ENCODE measurements at places on chromosomes 2 and 18.

DNA sequence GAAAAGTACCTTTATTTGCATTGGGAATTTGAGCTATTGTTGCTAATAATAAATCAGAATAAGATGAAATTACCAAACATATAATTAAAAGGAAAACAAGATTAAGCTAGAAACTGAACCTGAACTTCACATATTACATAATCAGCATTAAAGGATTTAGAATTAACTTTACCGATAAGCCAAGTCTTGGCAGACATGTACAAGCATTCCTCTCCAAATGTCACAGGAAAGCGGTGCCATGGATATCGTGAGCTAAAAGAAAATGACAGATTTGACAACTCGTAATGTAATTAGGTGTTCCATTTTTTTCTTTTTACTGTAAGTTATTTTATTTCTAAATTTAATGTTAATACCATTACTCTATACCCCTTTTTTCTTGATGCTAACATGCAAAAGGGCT lies 55.1 kb upstream of the CD302 start:
- no peak for DNase-seq

DNA sequence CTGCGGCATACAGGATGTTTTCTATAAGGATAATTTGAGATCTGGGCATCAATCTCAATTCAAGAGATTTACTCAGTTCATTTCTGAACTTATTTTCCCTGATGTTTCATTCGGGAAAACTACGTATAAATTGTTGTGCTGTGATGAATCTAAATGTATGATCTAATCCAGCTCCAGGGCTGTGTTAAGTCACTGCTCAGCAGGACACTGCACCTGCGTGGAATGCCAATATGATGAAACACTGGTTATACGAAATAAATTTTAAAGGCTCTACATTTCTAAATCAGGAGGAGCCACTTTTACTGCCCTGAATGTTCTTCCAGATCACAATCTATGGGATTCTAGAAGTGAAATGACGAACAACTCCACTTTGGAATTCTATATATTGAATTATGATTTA lies 259.0 kb downstream of the HNMT start:
- no peak for DNase-seq

- DNase-seq, result no peak
Measured at GRCh38 chr18:57242285-57242684, 95.4 kb downstream of the BOD1L2 start.

- no peak for DNase-seq
Measured at GRCh38 chr2:101967826-101968513, 23.8 kb upstream of the IL1R2 start.

- no peak for DNase-seq
Measured at GRCh38 chr2:78024996-78025395, 502.8 kb upstream of the LRRTM4 start.

DNA sequence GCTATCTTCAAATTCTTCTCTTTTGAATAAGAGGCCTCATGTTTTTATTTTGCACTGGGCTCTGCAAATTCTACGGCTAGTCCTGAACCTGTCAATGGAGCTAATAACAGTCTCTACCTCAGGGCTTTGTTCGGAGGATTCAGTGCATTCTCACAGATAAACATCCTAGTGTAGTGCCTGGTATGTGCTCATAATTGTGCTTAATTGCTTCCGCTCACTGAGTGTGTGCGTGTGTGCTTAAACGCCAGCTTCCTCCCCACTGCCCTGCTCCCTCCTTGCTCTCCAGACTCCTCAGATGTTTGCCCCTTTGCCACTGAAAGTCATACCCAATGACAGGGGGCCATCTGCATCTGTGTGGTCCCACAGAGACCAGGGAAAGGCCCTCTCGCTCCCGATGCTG lies 6.7 kb downstream of the GYPC start:
- DNase-seq, result no peak

DNA sequence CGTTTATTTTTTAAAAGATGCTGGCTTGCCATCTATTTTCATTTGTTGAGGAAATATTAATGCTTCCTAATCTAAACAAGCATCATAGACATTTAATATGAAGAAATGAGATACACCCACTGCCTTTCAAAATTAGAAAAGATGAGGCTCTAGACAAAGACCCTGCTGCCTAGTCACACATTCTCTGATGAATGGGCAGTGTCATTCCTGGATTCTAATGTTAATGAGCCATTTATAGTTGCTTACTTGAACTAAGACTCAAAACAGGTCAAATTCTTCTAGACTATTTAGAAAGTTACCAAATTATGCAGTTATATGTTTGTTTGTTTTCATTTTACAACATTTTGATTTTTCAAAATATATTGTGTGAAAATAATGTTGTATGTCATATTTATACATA lies 237.6 kb downstream of the CDH7 start:
- DNase-seq, result no peak

- DNase-seq, result no peak
Measured at GRCh38 chr2:7400628-7401027, 483.4 kb downstream of the RNF144A start.

DNA sequence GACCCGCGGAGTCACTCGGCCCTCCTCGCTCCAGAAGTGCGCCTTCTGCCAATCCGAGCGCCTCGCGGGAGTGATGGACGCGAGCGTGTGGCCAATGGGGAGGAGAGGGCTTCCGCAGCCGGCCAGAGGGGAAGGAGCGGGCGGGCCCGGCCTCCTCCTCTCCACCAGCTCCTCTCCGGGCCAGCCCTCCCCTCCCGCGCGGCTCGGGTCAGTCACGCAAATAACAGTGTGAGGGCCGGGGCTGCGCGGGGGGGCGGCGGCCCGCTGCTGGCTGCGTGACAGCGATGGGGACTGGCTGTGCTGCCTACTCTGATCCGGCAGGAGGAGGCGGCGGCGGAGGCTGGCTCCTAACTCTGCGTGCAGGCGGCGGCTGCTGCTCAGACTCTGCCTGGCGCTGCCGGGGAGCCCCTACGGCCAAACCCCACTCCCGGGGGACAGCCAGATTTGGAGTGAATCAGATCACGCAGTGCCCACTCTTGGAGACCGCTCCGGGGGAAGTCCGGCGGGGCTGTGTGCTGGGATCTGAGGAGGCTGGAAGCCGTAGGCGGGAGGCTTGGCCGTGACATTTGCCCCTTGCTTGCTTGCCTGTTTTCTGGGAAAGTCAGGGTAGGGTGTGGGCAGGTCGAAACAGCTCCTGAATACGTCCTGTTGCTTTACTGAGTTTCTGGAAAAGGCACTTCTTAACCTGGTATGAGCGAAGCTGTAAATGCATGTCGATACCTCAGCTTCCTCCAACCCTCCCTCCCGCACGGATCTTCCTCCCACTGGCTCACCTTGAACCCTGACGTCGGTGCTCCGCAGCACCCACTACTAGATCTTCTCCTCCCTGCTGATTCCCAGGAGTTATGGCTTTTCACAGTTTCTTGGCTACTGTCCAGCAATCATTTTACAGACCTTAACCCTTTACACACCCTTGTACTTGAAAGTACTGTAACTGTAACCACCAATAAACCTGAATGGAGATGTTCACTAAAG lies 97.9 kb upstream of the SERTAD2 start:
- no peak for DNase-seq

- no peak for DNase-seq
Measured at GRCh38 chr2:62471816-62472215, 34.2 kb downstream of the TMEM17 start.

- no peak for DNase-seq
Measured at GRCh38 chr2:219433666-219434467, 776 bp upstream of the SPEG start.

DNA sequence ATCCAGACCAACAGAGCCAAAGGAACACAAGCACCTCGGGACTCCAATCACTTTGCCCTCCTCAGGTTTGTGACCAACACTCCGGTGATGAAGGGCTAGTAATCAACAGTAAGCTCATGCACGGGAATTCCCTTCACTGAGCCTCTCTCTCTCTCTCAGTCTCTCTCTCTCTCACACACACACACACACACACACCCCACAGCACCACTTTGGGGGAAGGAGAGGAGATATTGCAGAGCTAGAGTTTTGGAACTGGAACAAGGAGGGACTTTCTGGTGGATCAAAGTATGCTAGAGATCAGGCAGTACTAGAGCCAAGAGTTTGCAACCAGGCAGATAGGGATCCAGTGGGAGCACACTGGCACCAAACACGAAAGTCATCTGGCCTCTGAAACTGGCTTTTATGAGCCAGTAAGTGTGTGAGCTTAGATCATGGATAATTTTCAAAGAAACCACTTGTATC lies 98.7 kb downstream of the ANKRD44 start:
- no peak for DNase-seq

GRCh38 chr18:48848641-48849143 lies 102.1 kb downstream of the SMAD7 start:
- DNase-seq, result no peak

GRCh38 chr2:211688196-211688595 lies 850.4 kb downstream of the ERBB4 start:
- no peak for DNase-seq

DNA sequence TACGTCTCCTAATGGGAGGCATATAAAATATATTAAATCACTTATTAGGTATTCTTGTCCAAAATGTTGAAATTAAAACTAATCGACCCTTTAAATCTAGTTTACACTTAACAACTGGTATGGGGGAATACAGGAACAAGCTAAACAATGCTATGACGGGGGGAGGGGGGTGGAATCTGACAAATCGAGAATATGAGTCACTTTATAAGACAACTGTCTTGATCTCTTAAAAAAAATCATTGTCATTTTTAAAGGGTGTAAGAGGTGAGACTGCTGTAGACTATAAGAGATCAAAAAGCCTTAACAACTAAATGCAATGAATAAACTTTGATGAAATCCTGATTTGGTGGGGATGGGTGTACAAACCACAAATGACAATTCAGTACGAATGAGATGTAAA lies 6.0 kb downstream of the MAP3K2 start:
- DNase-seq, result no peak

- DNase-seq, result no peak
Measured at GRCh38 chr2:114515882-114516281, 73.4 kb downstream of the DPP10 start.

DNA sequence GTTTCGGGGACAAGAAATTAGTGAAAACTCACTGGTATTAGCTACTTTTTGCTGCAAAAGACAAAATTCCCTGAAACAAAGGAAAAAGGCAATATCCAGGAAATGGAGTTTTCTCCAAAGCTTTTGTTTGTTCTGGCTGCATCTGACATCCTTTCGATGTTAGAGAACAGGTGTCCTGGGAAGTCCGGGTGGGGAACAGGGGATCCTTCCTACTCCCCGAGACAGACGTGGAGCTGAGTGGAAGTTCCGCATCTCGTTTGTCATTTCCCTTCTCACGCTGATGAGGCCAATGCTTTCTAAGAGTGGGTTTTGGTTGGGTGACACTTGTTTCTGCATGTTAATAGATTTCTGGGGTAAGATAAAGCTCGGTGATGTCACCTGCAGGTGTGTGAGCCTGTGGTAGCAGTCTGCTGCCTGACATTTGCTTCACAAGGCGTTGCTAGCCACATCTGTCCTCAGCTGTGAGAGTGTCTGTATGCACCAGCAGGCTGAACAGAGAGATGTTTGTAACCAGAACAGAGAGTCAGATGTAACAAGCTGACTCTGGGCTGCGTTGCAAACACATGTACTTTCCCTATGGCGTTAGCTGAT lies 125.9 kb downstream of the ACOXL start:
- no peak for DNase-seq

GRCh38 chr2:38702413-38702812 lies 36.5 kb downstream of the GALM start:
- no peak for DNase-seq

DNA sequence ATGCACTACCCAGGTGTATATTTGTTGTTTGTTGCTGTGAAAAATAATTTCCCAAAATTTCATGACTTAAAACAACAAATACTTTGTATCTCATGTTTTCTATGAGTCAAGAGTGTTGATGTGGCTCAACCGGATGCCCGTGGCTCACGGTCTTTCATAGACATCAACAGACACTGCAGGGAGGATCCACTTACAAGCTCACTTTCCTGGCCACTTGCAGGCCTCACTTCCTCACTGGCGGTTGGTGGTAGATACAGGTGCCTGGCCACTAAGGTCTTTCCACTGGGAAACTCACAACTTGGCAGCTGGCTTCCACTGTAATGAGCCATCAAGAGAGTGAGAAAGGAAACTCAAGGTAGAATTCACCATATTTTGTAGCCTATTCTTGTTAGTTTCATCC lies 662.9 kb downstream of the IRS1 start:
- no peak for DNase-seq

- no peak for DNase-seq
Measured at GRCh38 chr2:152440460-152440859, 105.5 kb downstream of the FMNL2 start.

DNA sequence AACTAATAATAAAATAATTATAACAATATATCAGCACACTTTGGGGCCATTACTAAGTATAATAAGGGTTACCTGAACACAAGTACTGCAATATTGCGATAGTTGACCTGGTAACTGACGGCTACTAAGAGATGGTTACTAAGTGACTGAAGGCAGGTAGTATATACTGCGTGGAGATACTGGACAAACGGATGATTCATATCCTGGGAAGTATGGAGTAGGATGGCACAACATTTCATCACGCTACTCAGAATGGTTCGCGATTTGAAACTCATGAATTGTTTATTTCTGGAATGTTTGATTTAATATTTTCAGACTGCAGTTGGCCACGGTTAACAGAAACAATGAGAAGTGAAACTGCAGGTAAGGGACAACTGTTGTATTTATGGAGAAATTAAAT lies 39.5 kb upstream of the FLACC1 start:
- no peak for DNase-seq

GRCh38 chr2:27720004-27720551 lies 51.4 kb upstream of the MRPL33 start:
- DNase-seq, result no peak

DNA sequence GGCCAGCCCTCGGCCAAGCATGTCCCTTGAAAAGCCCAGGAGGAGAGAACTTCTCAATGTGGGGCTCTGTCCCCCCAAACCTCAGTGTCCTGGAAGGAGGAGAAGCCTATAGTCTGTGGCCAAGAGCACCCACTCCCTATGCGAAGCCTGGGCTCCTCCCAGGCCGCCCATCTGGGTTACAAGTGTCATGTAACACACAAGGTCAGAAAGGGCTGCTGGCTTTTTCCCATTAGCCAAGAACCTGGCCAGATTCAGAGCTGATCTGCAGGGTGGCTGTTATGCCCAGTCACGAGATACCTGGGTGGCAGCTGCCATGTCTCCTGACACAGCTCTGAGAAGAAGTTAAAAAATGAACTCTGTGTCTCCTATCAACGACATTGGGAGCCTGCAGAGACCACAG lies 170.7 kb downstream of the TNS1 start:
- no peak for DNase-seq

GRCh38 chr2:65204461-65205210 lies 23.0 kb upstream of the ACTR2 start:
- no peak for DNase-seq

GRCh38 chr18:32328379-32328778 lies 138.5 kb downstream of the MEP1B start:
- DNase-seq, result no peak
